Fibroblast of skin of abdomen (primary cell): ENCODE measurements at places on chromosomes 4 and X.

GRCh38 chrX:18883961-18884765 lies 99.8 kb downstream of the PHKA2 start:
- DNase-seq: no peak

DNA sequence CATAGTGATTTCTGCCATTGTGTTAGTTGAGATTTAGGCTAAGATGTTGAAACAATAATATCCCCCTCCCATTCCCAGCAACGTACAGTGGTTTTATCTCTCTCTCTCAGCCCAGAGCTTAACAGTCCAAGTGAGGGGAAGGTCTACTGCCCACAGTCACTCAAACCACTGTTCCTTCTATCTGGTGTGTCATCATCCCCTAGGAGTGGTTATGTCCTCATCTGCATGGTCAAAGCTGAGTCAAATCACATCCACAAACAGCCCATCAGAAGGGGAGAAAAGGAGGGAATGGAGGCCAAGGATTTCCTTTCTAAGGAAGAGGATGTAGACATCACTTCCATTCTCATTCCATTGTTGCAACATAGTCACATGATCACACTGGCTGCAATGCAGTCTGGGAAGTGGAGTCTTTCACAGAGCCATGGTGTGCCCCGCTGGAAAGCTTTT lies 42.8 kb upstream of the CHRNA9 start:
- peak; percentile 36 for DNase-seq

GRCh38 chr4:143036443-143036842 lies 148.3 kb upstream of the USP38 start:
- no peak for DNase-seq

DNA sequence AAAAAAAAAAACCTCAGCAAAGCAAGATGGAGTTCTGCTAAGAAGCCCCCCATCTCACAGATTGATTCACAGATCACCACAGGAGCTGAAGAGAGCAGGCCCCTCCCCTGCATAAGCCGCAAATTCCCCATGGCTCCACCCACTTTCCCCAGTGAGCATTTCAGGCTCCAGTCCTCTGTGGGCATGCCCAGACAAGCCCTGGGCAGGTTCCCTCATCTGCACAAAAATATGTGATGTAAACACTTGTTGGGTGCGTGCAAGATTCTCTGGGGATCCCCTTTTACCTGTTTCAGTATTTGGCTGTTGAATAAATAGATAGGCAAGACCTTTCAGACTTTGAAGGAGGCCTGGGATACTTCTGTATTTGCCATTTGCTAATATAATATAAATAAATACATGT lies 514.3 kb downstream of the PCDH7 start:
- DNase-seq: no peak

- peak; percentile 32 for DNase-seq
Measured at GRCh38 chr4:137610960-137611359, 78.7 kb upstream of the PCDH18 start.

DNA sequence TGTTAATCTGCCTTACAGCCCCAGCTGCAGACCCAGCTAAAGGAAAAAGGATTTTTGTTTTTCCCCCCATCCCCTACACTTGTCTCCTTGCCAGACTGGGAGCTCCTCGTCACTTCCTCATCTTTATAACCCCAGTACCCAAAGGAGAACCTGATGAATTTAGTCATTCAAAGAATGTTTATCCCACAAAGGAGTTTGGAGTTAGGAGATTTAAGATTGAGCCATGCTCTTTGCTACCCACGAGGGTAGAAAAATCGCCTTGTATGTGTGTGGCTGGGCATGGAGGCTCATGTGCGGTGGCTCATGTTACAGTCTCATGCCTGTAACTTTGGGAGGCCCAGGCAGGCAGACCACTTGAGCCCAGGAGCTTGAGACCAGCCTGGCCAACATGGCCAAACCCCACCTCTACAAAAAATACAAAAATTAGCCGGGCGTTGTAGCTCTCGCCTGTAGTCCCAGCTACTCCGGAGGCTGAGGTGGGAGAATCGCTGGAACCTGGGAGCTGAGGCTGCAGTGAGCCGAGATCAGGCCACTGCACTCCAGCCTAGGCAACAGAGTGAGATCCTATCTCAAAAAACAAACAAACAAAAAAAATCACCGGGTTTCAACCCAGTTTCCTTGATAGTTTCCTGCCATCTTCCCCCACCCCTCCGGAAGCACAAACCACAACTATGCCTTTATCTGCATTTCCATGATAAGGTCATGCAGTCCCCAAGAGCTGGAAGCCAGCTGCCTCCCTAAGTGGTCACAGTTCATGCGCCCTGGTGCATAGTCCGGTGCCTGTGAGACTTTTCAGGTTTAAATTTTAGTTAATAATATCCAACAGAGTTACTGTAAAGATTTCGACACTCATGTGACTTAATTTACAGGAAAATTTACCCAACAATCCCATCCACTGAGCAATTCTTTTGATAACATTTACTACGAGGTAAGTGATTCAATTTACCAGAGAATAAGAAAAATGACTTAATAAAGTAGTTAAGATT lies 1.5 kb downstream of the CFAP97 start:
- peak; percentile 32 for DNase-seq

DNA sequence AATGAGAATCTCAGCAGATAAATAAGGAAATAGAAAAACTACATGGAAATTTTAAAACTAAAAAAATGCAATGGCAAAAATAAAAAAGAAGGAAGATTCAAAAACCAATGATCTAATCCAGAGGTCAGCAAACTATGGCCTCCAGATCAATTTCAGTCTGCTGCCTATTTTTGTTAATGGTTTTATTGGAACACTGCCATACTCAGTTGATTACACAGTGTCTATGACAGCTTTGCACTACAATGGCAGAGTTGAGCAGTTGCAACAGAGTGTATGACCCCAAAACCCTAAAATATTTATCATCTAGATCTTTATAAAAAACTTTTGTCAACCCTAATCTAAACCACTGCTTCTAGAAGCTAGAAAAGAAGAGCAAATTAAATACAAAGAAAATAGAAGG lies 170.3 kb downstream of the RAB28 start:
- DNase-seq: no peak

DNA sequence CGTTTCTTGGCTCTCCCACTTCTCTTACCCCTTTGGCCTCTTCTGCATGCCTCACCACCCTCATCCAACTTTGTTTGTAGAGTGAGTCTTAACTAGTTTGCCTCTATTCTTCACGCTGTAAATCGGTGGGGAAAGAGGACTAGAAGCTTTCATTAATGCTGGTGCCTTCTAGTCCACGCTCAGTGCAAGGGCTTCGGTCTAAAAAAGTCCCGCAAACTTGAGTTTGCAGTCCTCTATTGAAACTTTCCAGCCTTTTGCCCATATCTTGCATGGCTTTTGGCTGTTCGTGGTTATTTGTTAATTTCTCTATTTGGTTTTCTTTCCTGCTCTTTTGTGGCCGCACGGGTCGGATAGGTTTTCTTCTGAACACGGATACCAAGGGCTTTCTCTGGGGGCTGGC lies 868 bp downstream of the DACH2 start:
- DNase-seq: no peak

- no peak for DNase-seq
Measured at GRCh38 chrX:31962256-31962655, 890.4 kb upstream of the FTHL17 start.

DNA sequence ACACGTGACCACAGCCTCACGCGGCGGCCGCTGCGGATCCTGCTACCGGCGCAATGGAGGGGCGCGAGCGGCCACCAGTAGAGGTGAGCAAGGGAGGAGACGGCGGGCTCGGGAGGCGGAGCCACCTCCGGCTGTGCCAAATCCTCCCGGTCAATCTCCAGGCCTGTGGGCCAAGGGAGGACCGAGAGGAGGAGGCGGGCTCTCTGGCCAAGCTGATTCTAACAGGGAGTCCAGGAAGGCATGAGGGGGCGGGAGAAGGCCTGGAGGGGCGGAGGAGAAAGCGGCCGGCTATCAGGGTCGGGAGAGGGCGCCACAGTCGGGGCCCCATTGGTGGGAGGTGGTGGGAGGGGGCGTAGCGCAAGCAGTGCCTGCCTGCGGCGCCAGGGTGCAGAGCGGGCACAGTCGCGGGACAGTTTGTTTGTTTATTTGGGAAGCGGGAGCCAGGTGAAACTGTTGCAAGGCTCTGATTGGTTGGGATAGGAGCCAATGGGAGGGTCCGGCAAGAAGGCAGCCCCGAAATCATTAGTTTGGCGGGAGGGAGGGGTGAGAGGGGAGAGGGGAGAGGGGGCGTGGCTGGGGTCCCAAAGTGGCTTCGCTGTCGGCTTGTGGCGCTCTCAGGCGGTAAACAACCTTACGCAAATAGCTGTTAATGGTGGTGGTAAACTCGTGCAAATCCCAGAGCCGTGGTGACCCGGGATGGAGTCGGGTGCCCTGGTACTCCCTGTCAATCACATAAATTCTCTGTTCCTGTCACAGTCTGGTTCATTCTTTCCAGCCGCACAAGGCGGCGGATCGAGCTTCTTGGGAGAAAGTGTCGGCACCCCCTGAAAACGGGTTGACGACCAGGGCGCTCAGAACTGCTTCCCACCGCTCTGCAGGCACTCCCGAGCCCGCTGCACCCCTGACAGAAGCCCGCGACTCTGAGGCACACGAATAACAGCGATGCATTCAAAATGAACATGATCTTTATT lies at the start of gene IRS4:
IRS4 (minus strand) TSS at position 55 of the 971 bp plus-strand sequence.
- no peak for DNase-seq

DNA sequence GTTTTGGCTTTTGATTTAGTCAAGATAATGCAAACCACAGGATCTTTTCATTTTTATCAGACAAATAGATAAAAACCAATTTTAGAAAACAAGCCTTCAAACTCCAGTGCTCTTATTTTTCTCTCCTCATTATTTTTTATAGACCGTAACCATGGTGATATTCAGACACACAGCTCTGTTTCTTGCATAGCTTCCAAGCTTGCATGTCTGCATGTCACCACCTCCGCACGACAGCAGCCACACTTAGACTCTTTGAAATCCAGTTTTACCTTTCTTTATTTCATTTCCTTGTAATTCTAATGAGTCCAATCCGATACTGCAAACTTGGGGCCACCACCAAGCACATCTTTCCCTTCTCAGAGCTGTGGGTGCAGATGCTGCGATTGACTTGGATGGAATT lies 94.3 kb upstream of the GPM6A start:
- no peak for DNase-seq

GRCh38 chr4:126071346-126072333 lies 756.9 kb downstream of the FAT4 start:
- DNase-seq: peak; percentile 81

DNA sequence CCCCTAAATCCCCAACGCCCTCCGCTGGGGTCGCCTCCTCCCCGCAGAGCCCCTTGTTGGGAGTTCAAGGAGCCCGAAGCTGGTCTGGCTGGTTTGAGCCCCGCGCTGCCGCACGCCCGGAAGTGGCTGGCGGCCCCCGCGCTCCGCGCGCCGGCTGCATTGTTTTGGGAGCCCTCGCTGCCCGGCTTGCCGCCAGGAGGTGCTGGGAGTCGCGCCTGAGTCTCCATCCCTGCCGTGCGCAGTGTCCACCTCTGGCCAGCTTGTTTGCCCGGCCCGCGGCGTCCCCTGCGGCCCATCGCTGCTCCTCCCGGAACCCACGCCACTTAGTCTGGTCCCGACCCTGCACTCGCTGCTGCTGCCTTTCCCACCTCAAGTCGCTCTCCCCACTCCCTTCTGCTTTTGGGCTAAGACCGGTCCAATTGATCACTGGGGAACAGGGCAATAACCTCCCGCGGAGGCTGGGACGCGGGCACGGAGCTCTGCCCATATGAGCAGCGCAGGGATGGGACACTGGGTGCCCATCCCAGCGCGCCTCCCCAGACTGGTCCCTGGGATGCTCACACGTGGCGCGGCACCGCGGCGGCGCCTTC lies 2.2 kb upstream of the SFRP2 start:
- DNase-seq: no peak

DNA sequence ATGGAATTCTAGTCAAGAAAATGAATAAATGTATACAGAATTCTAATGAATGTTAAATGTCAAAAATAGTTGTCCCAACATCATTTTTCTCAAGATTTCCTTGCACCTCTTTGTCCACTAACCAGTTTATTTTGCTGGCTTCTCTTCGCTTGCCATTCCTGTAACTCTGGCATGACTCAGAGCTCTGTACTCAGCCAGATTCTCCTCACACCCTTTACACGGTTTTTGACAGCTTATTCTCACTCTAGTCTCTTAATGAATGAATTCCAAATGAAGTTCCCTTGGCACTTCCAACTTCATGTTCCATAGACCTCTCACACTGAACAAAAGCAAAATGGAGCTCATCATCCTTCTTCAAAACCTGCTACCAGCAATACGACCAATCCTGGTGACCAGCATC lies 419.3 kb upstream of the SLIT2 start:
- no peak for DNase-seq

- DNase-seq: peak; percentile 30
Measured at GRCh38 chr4:149120331-149121022, 678.3 kb upstream of the NR3C2 start.

DNA sequence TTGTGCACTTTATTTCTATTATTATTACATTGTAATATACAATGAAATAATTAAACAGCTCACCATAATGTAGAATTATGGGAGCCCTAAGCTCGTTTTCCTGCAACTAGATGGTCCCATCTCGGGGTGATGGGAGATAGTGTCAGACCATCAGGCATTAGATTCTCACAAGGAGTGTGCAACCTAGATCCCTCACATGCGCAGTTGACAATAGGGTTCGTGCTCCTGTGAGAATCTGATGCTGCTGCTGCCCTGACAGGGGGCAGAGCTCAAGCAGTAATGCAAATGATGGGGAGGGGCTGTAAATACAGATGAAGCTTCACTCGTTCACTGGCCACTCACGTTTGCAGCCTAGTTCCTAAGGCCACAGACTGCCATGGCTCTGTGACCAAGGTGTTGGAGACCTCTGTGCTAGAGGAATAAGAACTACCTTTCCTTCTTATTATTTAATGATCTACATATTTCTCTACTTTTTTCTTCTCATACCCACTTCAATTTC lies 492.9 kb upstream of the INTU start:
- DNase-seq: no peak

GRCh38 chr4:46444318-46445000 lies 54.5 kb upstream of the GABRA2 start:
- DNase-seq: peak; percentile 7

- DNase-seq: no peak
Measured at GRCh38 chr4:25914670-25915352, 791 bp downstream of the SMIM20 start.

- DNase-seq: no peak
Measured at GRCh38 chr4:67550451-67550850, 5.1 kb upstream of the CENPC start.

GRCh38 chr4:160562661-160563060 lies 1459.8 kb downstream of the RAPGEF2 start:
- DNase-seq: no peak

DNA sequence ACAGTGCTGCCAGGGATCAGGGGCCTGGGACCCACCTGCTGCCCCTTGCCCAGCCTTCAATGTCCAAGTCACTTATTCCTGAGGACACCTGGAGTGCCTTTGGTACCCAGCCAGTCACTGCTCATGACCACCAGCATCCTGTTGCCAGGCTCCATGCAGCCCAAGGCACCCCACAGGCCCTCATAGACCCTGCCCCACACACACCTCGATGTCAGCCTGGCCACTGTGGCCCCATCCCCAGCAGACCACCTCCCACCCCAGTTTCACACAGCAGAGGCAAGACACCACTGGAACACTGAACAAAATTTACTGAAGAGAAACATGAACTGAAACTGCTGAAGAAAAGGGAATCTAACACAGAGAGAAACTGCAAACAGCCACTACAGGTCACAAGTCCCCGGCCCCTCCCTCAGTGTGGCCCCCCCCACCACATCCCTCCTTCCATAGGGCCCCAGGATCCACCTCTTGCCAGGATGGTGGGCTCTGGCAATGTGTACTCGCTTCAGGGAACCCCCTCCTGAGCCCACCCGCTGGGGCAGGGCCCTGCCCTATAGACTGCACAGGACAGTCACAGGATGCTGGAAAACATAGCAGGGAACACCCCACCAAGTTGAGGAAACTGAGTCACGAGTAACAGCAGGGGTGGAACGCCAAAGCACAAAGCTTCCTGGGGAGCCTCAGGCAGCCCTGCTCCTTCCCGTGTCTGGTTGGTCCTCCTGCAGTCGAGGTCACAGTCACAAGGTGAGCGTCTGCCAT lies 5.2 kb downstream of the PNMA5 start:
- no peak for DNase-seq
